Inflammatory macrophage treated with lipopolysaccharide for 4 hours (primary cell): ENCODE measurements at places on chromosomes 5 and 9.

- DNase-seq, result no peak
These were observed 66.6 kb upstream of the TAF11L2 start for GRCh38 chr5:17431272-17432050.

- no peak for DNase-seq
These were observed 127.5 kb upstream of the RETREG1 start for GRCh38 chr5:16744164-16744880.

GRCh38 chr5:68233075-68233474, 17.5 kb downstream of the PIK3R1 start:
- no peak for DNase-seq

DNA sequence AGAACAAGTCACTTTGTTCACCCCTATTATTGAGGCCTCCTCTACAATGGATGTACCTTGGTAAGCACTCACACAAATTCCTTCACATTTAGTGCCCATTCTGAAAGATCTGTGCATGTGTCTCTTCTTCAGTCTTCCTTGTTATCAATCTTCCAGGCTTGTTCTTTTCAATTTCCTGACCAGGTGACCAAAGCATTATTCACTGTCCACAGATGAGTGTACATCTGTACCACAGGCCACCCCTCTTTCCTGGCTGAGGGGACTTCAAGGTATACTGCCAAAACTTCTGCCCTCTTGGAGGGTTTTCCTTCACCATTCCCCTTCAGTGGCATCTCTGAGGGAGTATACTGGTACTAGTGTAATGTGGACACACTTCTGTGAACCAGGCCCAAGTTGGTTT, 25.5 kb upstream of the STOM start:
- DNase-seq, result no peak

- DNase-seq, result no peak
These were observed 543.9 kb downstream of the PRR16 start for GRCh38 chr5:121008041-121008440.

- no peak for DNase-seq
These were observed 157.7 kb downstream of the FBN2 start for GRCh38 chr5:128380337-128380736.

- DNase-seq, result peak; percentile 91
These were observed 54.4 kb downstream of the GNAQ start for GRCh38 chr9:77977210-77977611.

GRCh38 chr5:33118761-33119415, 321.9 kb upstream of the TARS1 start:
- no peak for DNase-seq
